ENCODE measurements at places on chromosomes 16 and 17.

DNA sequence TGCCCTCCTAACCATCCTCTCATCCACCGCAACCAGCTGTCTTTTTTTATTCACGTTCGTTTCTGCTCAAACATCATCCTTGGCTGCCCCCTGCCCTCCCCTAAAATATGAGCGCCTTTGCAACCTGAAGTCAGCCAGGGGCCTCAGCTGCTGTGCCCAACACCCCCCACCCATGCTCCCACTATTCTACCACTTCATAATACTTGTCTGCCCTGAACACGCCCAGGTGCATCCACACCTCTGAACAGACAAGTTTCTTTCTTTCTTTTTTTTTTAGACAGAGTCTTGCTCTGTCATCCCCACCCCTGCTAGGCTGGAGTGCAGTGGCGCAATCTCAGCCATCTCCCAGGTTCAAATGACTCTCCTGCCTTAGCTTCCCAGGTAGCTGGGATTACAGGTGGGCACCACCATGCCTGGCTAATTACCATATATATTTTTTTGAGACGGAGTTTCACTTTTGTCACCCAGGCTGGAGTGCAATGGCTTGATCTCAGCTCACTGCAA is 26.9 kb downstream of the CEP295NL start:
- DNase-seq: no peak

- no peak for DNase-seq
Measured at GRCh38 chr17:58279736-58280479, 827 bp downstream of the MPO start.

- DNase-seq: no peak
Measured at GRCh38 chr17:66975614-66976378, 11.3 kb downstream of the CACNG4 start.

DNA sequence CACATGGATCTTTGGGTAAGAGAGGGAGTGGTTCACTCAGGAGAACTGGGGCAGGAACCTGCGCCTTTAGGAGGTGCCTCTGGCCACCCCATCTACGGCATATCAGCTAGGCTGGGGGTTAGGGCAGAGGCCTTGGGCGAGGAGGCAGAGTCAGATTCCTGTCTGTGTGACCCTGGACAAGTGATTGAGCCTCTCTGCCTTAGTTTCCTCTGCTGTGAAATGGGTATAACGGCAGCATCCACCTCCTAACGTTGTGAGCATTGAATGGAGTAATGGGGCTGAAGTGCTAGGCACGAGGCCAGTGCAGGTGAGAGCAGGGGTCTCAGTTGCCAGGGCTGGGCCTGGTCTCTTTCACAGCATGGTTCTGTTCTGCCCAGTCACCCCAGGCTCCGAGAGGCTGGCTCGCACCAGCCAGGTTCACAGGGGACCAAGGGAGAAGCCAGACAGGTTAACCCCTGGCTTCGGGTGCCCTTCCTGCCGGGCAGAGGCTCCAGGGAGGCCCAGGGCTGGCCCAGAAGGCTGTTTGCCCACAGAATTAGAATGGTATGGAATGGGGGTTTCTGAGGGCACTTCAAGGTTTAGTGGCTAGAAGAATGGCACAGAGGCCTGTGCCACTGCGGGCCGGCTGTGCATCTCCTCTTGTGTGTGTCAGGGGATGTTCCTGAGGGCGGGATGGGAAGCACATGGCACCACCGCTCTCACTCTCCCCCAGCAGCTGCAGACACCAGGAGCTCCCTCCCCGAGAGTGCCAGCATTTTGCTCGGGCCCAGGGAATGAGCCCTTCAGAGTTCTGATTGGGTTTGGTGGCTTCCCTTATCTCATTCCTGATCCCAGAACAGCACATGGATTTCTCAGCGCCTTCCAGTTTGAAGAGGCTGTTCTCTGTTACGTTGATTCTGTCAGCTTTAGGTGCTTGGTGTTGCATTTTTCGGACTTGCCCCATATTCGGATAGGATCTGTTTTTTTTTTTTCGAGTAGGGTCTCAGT is 23.8 kb downstream of the UNC13D start:
- DNase-seq: no peak

- no peak for DNase-seq
Measured at GRCh38 chr17:31155208-31155810, 60.5 kb downstream of the NF1 start.

DNA sequence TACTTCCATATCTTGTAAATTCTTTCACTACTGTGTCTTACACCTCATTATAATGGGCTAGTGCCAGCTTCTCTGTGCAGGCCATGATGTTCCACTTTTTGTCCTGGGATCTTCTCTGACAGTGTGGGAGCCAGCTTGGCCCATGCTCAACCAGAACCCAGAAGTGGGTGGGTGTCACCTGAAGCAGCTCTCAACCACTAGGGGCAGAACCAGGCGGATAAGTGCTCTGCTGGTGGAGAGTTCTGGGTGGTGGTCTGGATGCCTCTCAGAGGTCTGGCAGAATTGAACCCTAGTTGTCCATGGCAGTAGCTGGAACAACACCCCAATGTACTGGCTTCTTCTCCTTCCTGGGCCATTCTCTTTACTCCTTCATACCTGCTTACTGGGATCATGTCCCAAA is 254.1 kb upstream of the N4BP1 start:
- no peak for DNase-seq

DNA sequence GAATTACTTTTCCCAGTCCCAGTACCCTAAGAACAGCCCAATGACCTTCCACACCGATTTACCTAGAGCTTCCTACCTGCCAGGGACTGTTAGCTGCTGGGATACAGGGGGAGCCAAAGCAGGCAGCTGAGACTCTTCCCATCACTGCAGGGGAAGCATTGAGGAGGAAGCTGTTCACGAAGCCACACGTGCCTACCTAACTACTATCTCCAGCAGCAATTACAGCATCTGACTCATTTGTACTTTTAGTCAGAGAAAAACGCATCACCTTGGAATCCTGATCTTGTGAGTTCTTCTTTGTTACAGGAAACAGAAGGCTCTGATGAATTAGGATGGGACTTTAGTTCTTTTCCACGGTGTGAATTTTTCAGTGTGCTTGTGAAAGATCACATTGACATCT is 113.7 kb upstream of the DHX40 start:
- no peak for DNase-seq

- DNase-seq: no peak
Measured at GRCh38 chr16:81634380-81635062, 144.6 kb upstream of the PLCG2 start.

GRCh38 chr16:74760007-74760767 is 14.4 kb downstream of the FA2H start:
- DNase-seq: no peak

DNA sequence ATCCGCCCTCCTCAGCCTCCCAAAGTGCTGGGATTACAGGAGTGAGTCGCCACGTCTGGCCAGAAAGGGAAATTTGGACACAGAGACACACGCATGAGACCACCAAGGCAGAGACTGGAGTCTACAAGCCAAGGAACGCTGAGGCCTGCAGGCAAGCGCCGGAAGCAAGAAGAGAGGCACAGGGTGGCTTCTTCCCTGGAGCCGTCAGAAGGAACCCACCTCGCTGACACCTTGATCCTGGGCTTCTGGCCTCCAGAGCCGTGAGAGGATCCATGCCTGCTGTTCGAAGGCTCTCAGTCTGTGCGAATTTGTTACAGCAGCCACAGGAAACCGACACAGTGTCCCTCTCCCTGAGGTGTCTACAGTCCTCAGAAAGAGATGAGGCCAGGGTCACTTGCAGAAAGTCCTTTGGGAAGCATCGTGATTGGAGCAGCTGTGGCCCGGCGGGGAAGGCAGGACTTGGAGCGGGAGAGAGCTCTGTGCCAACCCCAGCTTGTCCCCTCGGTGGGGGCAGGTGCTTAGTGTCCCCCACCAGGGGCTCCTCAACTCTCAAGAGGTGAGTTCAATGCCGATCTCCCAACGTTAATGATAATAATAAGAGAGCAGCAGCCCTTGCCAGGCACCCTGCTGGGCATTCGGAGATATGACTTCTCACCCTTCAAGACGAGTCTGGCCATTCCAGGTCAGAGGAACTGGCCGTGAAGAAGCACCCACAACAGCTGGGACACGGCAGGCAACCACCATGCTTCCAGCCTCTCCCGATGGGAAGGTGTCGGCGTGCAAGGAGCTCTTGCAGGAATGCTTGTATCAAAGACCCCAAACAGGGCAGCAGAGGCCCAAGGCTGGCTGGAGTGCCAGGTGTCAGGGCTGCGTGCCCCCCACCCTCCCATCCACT is 68.4 kb upstream of the TNRC6C start:
- no peak for DNase-seq

- no peak for DNase-seq
Measured at GRCh38 chr17:15340966-15341365, 431 bp downstream of the TEKT3 start.

- no peak for DNase-seq
Measured at GRCh38 chr17:75826561-75827307, 17.5 kb downstream of the UNC13D start.

DNA sequence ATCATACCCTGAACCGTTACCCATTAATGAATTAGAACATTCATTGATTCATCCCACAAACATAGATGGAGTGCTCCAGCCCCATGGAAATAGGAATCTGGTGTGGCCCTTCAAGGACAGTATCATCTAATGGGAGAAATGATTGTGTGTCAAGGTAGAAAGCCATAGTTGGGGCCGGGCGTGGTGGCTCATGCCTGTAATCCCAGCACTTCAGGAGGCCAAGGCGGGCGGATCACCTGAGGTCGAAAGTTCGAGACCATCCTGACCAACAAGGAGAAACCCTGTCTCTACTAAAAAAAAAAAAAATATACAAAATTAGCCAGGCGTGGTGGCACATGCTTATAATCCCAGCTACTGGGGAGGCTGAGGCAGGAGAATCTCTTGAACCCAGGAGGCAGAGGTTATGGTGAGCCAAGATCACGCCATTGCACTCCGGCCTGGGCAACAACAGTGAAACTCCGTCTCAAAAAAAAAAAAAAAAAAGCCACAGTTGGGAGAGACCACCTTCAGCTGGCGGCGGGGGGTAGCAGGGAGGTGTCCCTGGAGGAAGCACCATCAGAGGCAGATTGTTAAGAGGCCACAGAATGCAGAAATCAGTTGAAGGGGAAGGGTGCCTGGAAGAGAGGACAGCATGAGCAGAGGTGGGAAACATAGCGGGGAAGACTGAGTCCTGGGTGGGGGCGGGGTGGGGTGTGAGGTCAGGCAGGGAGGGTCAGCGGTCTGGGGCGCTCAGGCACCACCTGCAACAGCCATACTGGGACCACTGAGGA is 60.0 kb downstream of the USP22 start:
- DNase-seq: no peak

DNA sequence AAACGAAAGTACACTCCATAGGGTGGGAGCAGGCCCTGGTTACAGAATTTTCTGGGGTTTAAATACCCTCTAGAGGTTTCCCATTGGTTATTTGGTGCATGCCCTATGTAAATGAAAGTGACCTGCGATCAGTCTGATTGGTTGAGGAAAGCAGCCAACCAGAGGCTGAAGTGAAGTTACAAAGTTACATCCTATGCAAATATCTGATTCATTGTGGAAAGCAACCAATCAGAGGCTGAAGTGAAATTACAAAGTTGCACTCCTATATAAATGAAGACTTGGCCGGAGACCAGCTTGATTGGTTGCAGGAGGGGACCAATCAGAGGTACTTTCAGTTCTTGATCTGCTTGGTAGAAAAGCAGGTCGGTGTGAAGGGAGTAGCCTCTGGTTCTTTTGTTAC is 24.4 kb downstream of the NAA60 start:
- no peak for DNase-seq

DNA sequence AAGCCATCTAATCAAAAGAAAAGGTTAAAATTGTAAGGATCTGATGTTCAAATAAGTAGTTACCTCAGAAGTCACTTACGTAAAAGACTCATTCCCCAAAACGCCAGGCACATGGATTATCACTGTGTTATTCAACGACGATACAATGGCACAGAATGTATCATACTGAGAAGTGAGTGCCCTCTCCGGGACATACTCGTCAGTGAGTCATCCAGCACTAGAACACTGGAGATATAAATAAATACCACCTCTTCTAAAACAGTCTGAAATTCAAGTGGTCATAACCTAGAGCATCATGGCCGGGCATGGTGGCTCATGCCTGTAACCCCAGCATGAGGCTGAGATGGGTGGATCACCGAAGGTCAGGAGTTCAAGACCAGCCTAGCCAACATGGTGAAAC is 24.9 kb downstream of the USP31 start:
- no peak for DNase-seq

- DNase-seq: no peak
Measured at GRCh38 chr16:11165349-11165748, 90.7 kb downstream of the SOCS1 start.

GRCh38 chr17:4446326-4447071 is 12.8 kb downstream of the SPNS3 start:
- no peak for DNase-seq

GRCh38 chr17:2054512-2055291 is at the start of gene HIC1:
TSS of gene HIC1 (plus strand) at chr17:2055103. CDS start at chr17:2056691, 1,588 bp downstream.
- DNase-seq: peak; percentile 35

GRCh38 chr16:74252329-74252728 is 44.3 kb upstream of the PSMD7 start:
- DNase-seq: no peak

GRCh38 chr16:75087375-75087979 is 29.1 kb downstream of the LDHD start:
- DNase-seq: no peak

GRCh38 chr16:68400083-68400923 is 48.0 kb downstream of the SMPD3 start:
- no peak for DNase-seq

- DNase-seq: no peak
Measured at GRCh38 chr16:67198238-67198734, 645 bp upstream of the ELMO3 start.

- no peak for DNase-seq
Measured at GRCh38 chr16:55498101-55498500, 10.8 kb upstream of the LPCAT2 start.

DNA sequence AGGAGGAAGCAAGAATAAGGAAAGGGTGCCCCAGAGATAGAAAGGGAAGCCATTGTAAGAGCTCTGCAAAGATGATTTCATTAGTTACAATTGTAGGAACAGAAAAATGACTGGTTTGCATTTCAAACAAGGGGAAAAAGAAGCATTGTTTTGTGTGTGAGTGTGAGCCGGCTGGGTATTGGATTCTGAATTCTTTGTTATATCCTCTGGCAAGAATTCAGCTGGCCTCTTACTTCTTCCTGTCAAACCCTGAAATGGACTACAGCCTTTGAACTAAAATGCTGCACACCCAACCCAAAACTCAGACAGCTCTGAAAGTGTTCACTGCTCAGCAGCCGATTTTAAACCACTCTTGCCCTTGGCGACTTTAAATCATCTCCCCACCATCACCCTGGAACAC is 461.3 kb downstream of the PMP22 start:
- no peak for DNase-seq

GRCh38 chr16:19499006-19499405 is 22.9 kb downstream of the GDE1 start:
- no peak for DNase-seq

GRCh38 chr17:42782166-42783061 is 2.0 kb downstream of the WNK4 start:
- no peak for DNase-seq

DNA sequence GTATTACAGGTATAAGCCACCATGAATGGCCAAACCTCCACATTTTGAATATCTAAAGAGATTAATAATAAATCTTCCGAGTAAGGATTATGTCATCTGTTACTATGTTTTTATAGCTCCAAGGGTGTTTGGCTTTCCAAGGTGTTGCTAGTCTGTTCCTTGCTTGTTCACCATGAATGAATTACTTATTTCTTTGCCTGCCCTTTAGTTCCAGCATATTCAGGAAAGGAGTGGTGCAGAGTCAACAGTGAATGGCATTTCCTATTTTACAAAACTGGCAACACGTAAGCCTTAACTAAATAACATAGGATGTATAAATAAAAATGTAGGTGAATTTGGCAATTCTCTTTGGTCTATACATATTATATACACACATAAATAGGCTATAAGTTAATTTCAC is 70.3 kb downstream of the MYO1D start:
- no peak for DNase-seq

GRCh38 chr17:40355804-40356758 is 8.5 kb downstream of the GJD3 start:
- no peak for DNase-seq
